ENCODE measurements at places on chromosomes 5 and 9.
A peak's percentile ranks its signal among the peaks of the same experiment; 100 is the strongest.

DNA sequence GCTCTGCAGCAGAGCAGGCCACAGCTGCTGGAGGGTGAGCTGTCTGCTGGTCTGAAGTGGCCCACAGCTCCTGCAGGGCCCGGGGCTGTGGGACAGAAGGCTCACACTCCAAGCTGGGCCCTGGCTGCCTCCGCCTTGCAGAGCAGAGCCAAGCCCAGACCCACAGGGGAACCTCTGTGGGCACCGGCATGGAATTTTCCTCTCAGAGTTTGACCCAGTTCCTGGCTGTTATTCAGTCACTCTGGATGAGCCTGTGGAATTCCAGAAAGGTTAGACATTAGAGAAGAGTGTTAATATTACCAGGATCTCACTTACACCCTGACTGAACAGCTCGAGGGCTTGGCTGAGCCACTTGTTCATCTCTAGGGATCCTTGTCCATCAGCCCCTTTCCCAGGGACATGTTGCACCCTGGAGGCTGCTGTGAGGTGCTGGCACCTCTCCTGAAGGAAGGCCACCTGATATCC lies 17.5 kb downstream of the IL9 start:
- DNase-seq = peak; percentile 26

DNA sequence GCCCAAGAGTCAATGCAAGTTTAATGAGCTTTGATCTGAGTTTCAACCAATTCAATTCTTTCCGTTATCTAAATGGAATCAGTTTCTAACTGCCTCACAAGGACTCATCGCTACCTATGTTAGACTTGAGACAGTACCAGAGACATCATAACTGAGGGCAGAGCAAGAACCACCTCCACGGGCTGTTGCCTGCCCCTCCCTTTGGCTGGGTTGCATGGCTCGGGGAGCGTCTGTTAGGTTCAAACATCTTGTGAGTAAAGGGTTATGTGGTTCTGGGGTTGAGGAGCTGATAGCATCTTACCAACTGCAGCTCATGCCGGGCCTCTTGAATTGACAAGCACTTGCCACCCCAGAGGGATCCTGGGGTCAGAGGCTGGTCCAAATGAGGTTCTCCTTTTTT lies 457.9 kb downstream of the ENC1 start:
- no peak for DNase-seq

DNA sequence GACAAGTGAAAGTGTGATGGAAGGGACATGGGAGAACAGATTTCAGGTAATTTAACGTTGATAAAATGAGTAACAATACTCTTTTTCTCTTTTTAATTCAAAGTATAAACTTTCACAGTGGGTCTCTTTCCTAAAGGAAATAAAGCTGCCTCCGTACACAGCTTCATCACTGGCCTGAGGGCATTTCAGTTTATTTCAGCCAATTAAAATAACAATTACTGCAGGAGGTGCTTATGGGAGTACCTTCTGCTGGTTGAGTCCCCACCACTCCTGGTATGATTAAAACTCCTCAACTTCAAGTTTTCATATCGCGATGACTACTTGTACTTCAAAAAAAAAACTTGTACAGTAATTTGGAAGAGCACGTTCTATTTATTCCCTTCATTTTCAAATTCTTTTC lies 1845.9 kb downstream of the MAT2B start:
- no peak for DNase-seq

- peak; percentile 39 for DNase-seq
These were observed 37.4 kb downstream of the CCDC125 start for GRCh38 chr5:69295088-69295754.

- DNase-seq = no peak
These were observed 60.2 kb upstream of the PIP5K1B start for GRCh38 chr9:68644831-68645230.

GRCh38 chr5:57277085-57277484 lies 103.2 kb downstream of the GPBP1 start:
- DNase-seq = peak; percentile 10

DNA sequence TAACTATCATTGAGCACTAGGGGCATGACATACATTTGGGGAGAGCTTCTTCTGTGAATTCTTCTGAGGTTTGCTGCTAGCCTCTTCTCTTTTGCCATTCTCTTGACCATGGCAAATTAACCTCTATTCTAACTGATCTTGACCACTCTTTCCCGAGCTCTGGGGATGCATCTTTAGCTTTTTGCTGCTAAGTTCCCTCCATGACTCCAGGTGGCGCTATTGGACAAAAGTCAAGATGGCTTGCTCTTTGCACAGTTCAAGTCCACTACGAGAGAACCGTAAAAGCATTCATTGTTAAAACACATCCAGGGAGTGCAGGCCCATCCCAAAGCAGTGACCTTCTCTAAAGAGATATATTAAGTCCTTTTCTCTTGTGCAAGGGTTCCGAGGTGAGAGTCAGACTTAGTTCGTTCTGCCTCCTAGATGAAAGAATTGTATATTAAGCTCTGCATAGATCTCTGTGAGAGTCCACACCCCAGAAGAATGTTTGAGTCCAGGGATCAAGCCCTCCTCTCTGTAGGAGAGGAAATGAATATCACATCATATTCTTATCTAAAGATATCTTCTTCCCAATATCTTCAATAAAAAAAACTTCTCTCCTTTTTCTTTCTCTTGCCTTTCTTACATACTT lies 1152.9 kb upstream of the CDH6 start:
- DNase-seq = peak; percentile 33

DNA sequence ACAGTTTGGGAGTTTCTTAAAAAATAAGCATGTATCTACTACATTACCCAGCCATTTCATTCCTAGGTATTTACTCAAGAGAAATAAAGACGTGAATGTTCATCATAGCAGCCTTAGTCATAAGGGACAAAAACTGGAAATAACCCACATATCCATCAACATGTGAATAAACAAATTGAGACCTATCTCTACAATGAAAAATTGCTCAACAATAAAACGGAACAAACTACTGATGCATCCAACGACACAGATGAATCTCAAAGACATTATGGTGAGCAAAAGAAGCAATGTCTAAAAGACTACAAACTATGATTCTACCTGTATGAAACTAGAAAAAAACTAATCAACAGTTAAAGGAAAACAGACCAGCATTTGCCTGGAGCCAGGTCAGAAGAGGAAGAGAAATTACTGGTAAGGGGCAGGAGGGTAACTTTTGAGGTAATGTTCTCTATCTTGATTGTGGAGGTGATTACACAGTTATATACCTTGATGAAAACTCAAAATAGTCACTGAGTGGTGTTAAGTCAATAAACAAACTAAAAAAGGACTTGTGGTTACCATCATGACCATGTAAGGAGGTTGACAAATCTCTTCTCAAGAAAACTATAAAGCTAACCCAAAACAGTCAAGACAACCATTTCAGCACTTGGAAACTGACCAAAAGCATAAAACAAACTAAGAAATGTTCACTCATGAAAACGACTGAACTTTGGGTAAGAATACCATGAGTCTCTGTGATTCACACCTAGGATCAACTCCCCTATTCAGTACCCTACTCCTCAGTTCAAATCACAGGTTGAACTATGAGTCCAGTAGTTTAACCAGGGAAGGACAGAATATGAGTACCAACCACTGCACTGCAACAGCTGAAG lies 10.4 kb downstream of the UIMC1 start:
- DNase-seq = no peak

Data from H54 (cell line).